ENCODE measurements at places on chromosomes 13 and 19.

DNA sequence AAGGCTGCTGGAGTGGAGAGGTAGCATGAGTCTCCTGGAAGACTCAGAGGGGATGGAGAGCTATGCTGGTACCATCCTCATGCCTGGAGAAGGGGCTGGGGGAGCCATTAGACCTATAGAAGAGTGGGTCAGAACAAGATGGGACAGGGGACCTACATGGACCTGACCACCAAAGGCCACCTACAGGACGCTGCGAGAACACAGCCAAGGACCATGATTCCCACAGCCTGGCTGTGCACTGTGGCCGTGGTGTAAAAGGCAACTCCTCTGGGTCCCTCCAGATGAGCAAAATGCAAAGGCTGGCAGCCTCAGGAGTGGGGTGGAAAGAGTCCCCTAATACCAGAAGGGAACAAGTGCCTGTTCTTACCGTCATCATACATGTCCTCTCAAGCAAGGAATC is 216.2 kb downstream of the SLC7A1 start:
- DNase-seq, result no peak

- no peak for DNase-seq
Measured at GRCh38 chr13:44622261-44622660, 46.1 kb upstream of the TSC22D1 start.

DNA sequence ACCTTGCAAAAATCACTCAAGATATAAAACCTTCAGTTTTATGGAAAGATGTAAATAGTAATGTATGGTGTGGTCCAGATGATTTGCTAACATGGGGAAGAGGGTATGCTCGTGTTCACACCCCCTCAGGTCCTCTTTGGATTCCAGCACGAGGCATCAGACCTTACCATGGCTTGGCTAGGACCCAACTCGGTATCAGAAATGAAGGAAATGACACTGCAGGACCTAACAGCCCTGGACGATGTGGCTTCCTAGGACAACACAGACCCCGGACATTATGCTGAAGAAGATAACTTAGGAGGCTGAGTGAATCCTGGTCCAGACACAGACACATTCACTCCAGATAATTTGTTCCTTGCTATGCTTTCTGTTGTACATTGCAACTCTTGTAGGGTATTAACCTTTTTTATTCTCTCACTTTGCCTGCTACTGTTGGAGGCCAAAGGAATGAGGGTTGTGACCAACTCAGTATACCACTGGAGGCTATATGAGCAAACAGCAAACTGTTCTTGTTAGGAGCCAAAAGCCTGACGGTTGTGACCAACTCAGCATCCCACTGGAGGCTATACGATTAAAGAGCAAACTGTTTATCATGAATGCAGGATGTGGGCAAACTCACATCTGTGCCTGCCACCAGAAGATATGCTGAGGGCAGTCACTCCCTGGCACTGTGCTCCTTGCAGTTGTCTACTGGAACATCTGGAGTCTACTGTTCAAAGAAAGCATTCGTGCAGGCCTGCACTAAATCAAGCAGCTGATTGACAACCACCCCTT is 121.7 kb downstream of the ZNF429 start:
- no peak for DNase-seq

DNA sequence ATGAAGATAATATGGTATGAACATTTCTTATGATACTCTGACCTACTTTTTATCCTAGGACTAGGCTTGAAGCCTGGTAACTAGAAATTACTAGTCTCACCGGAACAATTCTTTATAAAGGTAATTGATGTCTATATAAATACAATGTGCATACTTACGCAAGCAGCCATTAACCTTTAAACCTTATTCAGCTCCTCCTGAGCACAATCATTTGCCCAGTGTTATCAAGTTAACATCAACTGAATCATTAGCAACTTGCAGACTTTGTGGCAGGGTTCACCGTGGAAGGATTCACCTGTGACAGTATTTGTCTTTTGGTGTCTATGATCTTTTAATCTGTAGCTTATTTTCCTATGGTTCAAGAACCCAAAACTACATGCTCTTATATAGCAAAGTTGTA is 508.6 kb upstream of the KLHL1 start:
- DNase-seq, result no peak

DNA sequence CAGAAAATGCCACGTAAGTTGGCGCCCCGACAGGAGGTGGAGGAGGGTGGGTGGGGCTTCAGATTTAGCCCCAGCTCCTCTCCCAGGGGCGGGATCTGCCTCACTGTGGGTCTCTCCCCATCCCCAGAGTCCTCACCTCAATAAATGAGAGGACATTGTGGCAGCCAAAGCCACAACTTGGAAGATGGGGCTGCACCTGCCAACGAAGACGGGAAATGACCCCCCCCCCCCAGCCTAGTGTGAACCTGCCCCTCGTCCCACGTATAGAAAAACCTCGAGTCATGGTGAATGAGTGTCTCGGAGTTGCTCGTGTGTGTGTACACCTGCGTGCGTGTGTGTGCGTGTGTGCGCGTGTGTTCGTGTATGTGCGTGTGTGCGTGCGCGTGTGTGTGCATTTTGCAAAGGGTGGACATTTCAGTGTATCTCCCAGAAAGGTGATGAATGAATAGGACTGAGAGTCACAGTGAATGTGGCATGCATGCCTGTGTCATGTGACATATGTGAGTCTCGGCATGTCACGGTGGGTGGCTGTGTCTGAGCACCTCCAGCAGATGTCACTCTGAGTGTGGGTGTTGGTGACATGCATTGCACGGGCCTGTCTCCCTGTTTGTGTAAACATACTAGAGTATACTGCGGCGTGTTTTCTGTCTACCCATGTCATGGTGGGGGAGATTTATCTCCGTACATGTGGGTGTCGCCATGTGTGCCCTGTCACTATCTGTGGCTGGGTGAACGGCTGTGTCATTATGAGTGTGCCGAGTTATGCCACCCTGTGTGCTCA is 1.5 kb upstream of the TRAPPC5 start:
- DNase-seq, result peak; percentile 76

DNA sequence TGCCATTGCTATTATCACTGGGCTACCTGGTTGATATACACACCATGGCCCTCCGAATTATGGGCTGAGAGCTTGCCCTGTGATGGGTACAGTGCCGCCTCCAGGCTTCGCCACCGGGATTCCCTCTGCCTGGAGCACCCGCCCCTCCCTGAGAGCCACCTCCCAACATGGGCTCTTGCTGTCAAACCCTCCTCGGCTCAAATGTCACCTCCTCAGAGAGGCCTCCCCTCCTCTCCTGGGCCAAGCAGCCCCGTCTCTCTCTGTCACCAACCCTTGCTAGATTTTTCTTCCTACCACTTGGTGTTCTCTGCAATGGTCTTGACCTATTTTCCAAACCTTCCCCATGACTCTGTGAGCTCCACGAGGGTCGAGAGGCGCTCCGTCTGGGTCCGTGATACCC is 12.2 kb upstream of the TLE2 start:
- no peak for DNase-seq

GRCh38 chr19:58439576-58440554 is at the start of gene ZNF132:
Gene ZNF132 (minus strand): TSS chr19:58440153. CDS start chr19:58439821, 332 bp downstream.
- DNase-seq, result peak; percentile 98

DNA sequence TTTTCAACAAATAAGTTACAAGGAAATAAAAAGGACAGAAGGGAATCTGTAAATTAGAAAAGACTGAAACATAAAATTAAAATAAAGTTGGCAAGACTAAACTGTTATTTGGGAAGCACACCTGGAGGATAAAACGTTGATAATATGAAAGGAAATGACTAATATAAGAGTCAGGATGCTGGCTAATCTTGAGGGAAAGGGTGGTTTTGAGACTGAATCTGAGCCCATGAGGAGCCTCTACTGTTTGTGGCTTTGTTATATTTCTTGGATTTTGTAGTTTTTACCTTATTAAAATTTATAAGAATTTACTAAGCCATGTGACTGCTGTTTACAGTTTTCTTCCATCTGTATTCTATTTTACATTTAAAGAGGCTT is 718.0 kb upstream of the SPRY2 start:
- no peak for DNase-seq

DNA sequence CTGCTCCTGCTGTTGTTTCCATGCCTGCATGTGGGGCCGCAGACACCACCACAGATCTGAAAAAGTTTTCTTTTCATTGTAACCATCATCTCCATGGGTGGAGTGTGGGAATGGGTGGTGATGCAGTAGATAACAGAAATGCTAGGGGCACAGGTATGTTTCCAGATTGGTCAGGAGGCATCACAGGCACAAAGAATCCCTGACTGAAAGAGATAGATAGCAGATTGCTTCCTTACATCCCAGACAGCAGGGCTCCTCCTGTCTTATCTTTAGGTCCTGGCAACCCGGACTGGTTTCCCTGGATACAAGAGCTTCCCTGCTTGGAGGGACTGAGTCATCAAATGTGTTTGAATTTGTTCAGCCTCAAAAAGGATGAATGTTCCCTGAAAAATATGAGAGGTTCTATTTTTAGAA is 1937.6 kb downstream of the PCDH9 start:
- DNase-seq, result no peak

GRCh38 chr19:5997371-5997770 is 19.4 kb upstream of the RANBP3 start:
- DNase-seq, result no peak

DNA sequence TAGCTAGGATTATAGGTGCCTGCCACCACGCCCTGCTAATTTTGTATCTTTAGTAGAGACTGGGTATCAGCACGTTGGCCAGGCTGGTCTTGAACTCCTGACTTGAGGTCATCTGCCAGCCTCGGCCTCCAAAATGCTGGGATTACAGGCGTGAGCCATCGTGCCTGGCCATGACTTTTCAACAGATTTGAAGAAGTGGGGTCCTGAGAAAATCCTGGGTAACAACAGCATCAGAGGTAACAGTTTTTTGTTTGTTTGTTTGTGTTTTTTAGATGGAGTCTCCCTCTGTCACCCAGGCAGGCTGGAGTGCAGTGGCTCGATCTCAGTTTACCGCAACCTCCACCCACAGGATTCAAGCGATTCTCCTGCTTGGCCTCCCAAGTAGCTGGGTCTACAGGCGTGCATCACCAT is 3.7 kb downstream of the JUNB start:
- DNase-seq, result no peak

GRCh38 chr19:33125929-33126388 is 6.0 kb upstream of the WDR88 start:
- DNase-seq, result peak; percentile 62

DNA sequence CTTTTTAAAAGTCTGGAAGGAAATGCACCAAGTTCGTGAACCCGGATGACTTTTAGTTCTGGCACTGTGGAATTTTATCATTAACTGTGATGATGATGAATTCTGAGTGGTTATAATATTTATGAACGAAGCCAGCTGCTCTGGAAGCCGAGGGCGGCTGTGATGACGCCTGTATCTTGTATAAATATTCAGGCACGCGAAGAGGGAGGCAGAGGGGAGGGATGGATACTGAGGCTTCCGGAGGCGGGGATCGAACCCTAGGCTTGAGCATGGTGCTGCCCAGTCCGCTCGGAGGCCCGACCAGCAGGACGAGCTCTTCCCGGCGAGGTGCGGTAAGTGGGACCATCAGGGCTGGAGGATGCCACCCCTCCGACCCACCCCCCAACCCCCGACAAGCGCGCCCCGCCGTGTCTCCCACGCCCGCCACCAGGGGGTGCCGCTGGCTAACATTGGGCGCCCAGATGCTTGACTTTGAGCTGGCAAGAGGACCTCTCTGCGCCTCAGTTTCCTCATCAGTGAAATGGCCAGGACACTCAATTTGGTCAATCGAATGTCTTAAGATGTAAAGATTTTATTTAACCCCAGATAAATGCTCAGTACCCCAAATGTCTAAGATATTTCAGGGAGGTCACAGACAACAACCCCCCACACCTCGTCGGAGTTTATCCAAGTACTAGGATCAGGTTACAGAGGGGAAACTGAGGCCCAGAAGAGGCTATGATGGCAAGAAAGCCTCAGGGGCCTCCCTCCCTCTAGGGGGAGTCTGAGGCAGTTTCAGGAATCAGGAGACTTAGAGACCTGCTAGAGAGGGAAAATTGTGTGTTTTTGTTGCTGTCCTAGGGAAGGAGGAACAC is 4.5 kb upstream of the RAB3A start:
- peak; percentile 47 for DNase-seq

DNA sequence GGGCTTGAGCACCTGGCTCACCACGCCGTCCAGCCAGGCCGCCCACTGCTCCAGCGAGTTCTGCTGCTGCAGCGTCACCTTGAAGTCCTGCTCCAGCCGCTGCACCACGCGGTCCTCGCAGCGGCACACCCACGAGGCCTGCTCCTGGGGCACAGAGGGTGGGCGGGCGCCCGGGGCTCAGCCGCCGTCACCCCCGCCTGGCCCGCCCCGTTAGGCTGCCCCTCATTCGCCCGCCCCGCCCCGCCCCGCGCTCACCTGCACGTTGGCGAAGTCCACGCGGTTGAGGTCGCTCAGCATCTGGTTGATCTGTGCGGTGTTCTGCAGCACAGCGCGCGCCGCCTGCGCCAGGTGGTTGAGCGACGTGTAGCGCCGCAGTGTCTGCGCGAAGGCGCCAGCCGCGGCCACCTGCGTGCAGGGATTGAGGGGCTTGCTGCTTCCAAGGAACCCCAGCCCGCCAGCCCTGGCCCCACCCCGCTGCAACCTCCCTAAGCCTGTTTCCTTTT is 11.3 kb downstream of the DCAF15 start:
- no peak for DNase-seq

DNA sequence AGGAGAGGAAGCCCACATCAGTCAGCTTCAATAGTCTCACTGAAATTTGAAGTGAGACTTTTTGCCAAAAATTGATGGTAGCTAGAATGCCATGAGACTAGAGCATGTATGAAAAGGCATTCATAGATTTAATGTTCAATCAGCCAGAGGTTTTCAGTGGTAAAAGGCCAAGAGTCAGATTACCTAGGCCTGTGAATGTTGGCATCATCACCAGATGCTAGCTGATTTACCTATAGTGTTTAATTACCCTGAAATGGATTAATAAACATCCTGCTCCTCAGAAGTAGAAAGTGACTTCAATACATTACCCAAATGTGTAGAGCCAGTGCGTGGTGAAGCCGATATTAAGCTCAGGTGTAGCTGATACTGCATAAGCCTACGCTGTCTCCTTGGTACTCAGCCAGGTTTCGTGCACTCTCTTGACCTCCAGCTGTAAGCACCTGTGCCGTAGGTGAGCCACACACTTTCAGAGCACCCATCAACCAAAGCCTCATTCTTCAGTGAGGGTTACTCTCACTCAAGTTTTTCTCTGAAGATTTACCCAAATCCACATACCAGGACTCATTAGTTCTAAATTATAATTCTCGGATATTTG is 1140.3 kb upstream of the SLC10A2 start:
- no peak for DNase-seq

DNA sequence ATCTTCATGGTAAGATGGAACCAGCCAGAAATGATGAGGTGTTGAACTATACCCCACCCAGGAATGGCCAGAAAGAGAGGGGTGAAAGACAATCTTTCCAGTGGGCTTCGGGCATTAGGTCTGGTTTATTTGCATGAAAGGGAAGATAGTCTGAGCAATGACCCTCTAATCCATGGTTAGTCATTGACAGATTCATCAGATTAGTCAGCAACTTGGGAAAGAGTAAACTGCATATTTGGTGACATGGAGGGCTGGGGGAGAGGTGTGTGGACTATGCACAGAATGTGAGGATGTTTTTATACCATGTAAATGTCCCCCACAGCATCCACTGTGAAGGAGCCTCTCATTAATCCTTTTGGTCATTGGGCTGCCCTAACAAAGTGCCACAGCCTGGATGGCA is 30.1 kb upstream of the USP12 start:
- DNase-seq, result no peak
